ENCODE measurements at places on chromosomes 7 and 10.

DNA sequence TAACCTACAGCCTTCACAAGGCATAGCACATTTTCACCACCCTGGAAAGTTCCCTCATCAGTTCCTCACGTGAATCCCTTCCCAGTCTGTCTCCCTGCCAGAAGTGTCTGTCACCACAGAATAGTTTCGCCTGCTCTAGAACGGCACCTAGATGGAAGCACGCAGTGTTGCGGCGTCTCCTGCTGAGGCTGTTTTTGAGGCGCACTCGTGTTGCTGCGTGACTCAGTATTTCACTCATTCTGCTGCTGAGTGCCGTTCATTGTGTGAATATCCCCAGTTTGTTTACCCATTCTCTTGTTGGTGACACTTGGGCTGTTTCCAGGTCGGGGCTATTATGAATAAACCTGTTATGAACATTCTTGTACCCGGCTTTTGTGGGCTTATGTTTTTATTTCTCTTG is 12.8 kb downstream of the NOS3 start:
- no peak for DNase-seq

DNA sequence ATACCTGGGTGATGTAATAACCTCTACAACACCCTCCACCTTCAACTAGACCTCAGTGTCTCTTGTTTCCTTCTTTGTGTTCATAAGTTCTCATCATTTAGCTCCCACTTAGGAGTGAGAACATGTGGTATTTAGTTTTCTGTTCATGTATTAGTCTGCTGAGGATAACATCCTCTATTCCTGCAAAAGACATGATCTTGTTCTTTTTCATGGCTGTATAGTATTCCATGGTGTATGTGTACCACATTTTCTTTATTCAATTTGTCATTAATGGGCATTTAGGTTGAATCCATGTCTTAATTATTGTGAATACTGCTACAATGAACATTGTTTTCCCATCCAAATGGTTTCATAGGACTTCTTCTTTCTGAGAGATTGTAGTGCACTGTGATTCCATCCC is 135.7 kb downstream of the MBL2 start:
- DNase-seq = no peak

DNA sequence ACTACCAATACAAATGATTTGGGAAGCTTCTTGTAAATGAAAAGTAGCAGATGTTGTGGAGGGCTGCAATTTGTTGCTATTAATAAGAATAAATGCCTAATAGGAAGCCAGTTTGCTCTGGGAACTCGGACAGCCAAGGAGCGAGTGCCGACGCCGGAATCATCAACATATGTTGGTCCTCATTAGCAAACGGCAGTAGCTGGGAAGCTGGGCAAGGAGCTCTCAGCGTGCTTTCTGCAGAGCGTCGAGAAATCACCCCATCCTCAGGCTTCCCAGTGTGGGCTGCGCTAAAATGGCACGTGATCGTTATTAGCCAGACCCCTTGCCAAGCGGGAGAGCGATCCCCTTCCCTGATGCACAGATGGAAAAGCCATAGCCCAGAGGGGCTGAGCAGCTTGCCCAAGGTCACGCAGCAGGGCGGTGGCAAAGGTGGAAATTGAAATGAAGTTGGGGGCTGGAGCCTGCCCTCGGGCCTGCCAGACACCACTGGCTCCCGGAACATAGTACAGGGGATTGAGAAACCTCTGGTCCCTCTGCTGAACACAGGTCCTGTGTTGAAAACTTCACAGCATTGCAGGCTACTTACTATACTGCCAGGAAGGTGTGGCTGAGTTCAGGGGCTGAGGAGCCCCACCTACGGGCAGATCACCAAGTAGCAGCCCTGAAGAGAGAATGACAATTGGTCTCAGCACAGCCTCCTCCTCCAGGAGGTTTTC is 326.9 kb downstream of the PLXNA4 start:
- DNase-seq = no peak

DNA sequence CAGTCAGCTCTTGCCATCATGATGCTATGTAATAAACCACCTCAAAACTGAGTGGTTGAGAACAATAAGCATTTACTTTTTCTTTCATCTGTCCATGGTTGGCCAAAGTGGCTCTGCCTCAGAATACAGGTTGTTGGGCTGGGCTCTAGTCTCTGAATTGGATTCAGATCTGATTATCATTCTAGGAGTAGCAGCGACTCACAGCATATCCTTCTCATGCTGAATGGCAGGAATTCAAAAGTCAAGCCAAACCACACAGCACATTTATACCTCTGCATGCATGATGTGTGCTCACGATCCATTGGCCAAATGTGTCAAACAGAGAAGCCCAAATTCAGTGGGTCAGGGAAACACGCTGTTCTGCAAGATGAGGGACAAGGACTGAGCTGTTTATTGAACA is 13.6 kb upstream of the GALNT11 start:
- DNase-seq = no peak

DNA sequence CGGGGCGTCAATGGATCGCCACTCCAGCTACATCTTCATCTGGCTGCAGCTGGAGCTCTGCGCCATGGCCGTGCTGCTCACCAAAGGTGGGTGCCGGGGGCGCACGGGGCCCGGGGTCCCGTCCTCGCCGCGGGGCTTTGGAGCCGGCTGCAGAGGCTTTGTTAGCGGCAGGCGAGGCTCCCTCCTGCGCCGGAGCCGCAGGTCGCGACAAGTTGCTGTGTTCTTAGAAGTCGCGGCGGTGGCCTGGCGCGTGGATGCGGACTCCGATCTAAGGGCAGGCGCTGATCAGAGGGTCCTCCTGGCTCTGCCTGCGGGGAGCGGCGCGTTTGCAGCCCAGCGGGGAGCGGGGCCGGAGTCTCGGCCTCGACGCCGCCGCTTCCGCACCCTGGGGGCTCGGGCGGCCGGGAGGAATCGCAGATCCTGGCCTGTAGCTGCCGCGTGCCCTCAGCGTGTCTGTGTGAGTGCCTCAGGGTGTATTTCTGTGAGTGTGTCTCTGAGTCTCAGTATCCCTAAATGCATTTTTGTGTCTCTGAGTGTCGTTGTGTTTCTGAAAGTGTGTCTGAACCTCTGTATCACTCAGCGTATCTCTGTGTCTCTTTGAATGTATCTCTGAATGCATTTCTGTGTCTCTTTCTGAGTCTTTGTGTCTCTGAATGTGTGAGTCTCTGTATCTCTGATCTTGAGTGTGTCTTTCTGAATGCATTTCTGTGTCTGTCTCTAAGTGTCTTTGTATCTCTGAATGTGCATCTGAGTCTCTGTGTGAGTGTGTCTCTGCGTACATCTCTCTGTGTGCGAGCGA is 766 bp downstream of the BAMBI start:
- DNase-seq = peak; percentile 21

DNA sequence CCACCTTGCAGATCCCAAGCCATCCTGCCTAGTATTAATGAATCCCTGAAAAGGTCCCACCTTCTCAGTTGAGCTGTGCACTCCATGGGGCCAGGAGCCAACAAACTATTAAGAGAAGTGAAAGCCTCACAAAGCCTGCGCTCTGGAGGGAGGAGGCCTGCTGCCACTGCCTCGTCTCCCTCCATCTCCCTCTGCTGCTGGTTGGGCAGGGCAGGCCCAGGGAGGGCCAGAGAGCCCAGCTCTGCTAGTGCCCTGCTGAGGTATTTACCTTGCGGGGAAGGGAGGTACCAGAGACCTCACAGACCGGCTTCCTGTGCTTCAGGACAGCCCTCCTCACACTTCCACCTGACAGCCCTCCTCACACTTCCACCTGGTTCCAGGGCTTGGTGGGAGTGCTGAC is 171.5 kb downstream of the SH3PXD2A start:
- DNase-seq = no peak
